NCI-H774 (cell line): ENCODE measurements at places on chromosomes 4 and X.
A peak's percentile ranks its signal among the peaks of the same experiment; 100 is the strongest.

GRCh38 chr4:92304121-92304520 lies 355 bp downstream of the GRID2 start:
- DNase-seq: no peak

DNA sequence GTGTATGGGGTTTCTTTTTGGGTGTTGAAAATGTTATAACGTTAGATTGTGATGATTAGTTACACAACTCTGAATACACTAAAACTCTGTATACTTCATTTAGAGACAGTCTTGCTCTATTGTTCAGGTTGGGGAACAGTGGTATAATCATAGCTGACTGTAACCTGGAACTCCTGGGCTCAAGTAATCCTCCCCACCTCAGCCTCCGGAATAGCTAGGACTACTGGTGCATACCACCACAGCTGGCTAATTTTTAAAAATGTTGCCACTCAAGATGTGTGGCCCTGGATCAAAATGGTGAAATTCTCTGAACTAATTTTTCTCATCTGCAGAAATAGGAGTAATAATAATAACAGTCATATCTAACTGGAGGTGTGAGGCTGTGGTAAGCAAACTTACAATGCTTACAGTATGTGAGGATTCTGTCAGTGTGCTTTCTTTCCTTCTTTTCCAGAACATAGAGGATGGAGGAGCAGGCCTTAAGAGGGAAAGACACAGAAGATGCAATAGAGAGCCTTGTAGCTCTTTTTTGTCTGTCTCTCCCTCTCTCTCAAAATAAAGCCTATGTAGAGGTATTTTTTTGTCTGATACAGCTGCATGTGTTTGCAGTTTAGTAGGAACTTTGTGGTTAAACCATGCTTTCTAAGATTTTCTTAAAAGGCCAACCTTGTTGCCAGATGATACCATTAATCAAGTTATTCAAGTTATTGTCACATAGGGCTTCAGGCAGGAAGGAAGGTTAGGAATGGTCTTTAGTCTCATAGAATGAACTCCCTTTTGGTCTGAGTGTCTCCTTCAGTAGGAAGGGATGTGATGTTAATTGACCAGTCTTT lies 7.5 kb downstream of the ADD1 start:
- no peak for DNase-seq

- no peak for DNase-seq
Measured at GRCh38 chr4:142243255-142243654, 602.8 kb downstream of the INPP4B start.

- DNase-seq: no peak
Measured at GRCh38 chrX:71941776-71942175, 31.1 kb downstream of the NHSL2 start.

DNA sequence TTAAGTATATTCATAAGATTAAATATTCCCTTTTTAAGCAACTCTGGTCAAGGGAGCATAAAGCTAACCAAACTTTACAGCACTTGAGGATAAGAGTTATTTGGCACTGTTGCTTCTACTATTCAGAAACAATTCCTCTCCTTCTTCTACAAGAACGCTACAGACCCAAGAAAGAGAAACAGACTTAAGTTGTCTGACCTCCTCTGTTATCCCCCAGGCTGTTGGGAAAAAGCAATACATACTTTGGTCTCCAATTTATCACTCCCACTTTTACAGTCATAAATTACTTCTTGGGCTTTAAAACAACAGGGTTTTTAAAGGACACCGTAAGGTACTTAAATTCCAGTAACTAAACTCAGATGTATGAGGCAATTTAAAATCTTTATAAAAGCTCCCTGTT lies 147.4 kb downstream of the COL25A1 start:
- DNase-seq: no peak

DNA sequence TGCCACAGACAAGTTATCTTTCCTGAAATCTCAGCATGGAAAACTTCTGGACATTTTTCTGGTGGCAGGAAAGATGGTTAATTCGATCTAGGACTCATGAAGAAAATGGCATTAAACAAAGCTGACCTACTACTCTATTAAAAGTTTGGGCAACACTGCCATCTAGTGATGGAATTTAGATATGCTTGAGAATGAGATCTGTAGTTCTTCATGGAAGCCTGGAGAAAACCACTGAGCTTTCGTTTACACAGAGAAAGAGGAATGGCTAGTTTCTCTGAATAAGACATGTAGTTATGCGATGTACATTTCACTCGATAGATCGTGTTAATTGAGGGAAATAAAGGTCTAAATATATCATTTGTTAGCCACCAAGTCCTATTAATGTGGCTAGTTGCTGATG lies 51.7 kb upstream of the CHRDL1 start:
- DNase-seq: peak; percentile 55

DNA sequence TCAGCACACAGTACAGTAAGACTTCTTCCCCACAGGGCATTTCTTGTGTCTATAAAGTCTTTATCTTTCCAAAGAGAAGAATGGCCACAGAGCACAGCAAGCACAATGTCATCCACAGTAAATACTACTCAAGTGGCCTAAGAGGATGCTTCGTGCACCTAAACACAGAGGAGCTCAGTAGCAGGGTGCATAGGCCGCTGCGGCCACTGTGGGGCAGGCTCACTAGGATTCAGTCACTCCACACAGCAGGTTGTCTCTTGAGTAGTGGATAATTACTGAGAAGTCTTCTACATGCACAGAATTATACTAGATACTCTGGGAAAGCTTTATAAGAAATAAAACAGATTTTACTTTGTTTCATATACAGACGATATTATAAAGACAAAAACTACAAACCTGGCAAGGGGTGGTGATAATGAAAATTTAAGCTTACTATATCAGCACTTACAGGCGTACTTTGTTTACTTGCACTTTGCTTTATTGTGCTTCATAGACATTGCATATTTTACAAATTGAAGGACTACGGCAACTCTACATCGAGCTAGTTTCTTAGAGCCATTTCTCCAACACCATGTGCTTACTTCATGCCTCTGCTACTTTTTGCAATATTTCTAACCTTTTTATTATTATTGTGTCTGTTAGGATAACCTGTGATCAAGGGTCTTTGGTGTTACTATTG lies 78.5 kb downstream of the PRDM5 start:
- DNase-seq: no peak

DNA sequence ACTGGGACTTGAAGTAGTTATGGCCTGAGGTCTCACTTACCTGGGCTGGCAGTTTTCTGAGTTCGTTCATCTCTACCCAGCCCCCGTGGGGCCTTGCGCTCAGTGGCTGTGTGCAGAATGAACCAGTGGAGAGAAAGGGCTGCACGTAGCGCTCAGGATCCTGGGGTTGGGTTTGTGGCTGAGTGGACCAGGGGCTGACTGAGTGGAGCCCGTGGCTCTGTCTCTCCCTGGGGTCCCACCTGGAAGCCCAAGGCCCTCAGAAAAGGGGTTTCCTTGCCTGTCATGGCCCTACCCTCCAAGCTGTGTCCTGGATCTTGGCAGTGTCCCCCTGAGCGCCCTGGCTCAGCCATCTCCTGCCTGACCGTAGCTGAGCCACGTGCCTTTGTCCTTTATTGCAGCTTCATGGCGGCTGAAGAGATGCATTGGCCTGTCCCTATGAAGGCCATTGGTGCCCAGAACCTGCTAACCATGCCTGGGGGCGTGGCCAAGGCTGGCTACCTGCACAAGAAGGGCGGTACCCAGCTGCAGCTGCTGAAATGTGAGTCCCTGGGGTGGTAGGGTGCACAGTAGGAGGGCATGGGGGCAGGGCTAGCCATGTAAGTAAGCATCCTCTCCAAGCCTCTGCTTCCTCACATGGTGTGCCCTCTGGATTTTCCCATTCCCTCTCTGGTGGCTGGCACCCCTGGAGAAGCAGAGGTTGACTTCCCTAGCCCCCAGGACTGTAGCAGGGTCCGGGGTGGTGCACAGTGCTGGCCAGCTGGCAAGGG lies 23.2 kb upstream of the ADD1 start:
- no peak for DNase-seq

- DNase-seq: no peak
Measured at GRCh38 chrX:110081740-110082139, 78.8 kb downstream of the TMEM164 start.

GRCh38 chrX:38699121-38699520 lies 102.1 kb upstream of the MID1IP1 start:
- no peak for DNase-seq

GRCh38 chrX:12770440-12770839 lies 20.8 kb upstream of the PRPS2 start:
- DNase-seq: peak; percentile 3

GRCh38 chrX:31213941-31214340 lies 142.1 kb upstream of the FTHL17 start:
- no peak for DNase-seq

DNA sequence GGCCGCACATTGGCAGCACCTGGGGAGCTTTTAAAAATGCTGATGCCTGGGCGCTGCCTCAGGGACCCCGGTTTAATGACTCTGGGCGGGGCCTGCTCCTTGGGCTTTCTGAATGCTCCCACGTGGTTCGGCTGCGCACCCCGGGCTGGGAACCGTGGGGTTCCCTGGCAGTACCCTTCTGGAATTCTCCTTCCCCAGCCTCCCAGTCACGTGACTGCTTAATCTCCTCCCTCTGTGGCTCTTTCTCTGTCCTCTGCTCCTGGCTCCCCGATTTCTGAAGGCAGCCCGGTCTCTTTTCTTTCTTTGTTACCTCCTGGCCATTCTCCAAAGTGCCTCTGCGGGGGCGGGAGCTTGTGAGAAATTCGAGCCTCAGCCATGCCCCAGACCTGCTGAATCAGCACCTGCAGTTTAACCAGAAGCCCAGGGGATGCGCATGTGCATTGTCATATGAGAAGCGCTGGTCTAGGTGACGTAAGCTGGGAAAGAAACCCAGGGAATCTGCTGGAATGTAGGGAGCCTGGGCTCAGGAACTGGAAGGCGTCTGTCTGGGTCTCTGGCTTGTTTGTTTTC lies 16.6 kb downstream of the CLCN4 start:
- DNase-seq: no peak

GRCh38 chrX:57573754-57574153 lies 18.1 kb upstream of the ZXDB start:
- DNase-seq: no peak

DNA sequence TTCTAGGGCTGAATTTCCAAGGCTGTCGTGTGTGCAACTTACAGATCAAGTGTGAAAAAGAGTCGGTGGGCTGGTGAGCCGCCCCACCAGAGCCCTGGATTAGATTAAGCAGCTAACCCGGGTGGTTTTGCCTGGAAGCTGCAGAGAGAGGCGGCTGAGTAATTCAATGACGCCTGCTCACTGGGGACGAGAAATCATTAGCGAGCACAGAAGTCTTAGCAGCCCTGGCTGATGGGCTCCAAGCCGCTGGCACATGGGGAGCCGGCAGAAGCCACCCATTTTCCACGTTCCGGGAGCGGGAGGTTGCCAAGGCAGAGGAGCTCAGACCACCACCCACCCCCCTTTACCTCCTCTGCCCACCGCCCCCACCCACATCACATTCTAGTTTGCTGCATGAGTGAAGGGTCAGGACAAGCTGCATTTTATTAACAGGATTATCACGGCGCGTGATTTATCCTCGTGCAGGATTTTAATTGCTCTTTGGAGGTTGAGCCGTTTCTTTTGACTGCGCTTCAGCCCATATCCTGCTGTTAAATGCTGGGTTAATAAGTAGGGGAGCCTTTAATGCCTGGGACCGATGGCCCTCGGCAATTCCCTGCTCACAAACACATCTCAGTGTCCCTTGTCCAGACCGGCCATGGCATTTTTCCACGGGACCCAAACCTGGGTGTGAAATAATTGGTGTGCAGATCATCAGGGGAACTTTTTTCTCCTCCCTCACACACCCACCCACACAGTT lies 19.1 kb downstream of the BCOR start:
- no peak for DNase-seq

DNA sequence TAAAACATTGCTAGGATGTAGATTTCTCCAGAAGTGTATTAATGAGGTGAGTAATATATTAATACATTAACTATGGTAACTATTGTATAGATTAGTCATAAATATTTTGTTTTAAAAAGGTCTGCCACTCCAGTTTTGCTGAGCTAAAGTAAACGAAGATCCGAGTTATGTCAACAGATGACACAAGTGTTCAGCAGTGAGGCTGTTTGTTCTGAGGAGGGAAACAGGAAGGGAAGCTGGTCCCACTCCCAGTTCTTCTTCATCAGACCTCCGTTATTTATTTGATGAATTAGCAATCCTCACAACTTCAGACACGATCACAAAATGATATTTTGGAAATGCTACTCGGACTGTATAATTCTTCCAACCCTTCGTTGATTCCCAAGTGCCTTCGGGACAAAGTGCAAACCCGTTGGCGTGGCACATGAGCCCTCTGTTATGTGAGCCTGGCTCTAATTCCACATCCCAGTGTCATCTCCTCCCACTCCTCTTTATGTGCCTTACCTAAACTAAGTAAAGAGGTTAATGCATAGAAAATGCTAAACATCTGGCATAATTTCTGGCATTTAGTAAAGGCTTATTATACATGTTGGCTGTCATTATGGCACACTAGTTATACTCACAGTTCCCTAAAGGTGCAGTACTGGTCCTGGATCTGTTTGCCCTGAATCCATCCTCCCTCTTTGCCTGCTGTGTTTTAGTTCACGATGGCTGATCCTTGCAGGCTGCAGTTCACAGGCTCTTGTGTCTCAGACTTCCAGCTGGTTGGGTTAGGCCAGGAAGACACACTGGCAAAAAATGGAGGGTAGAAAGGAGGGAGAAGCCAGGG lies 190.6 kb upstream of the LNX1 start:
- peak; percentile 23 for DNase-seq

DNA sequence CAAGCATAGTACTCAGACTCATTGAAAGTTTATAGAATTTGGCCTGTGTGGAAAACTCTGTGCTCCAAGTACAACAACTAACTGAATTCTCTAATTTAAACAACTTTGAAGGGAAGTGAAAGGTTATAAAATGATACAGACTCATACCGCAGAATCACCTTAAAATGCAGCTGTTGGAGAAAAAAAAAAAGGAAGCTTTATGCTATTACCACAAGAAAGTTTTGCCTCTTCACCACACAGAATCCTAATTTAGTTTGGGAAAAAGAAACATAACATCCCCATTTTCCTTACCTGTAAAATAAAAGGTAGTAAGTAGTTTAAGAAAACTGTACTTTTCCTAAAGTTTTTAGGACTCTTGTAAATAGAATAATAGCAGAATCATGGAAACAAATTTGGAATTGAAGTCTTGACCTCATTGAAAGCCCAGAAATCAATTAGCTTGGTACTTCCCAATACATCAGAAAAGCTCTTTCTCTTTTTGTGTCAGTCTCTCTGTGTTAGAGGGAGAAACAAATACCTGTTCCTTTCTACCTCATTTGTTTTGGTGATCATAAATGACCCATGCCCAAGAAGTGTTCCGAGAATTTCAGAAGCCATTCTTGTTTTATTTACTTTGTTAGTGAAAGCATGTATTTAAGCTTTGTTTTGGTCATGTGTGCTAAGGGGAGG lies 78.8 kb downstream of the NFKB1 start:
- DNase-seq: no peak
